ENCODE measurements at places on chromosomes 7 and 10. TPM values are rescaled to one million over a fixed set of nuclear protein-coding genes. Genes with fewer than 3 reads are reported as not detected.

The ASZ1 gene
- not detected for polyA plus RNA-seq

The CRPPA gene
- polyA plus RNA-seq, result not detected

The TLL2 gene
- 2.1 TPM for polyA plus RNA-seq

The OIT3 gene
- not detected for polyA plus RNA-seq

The VGF gene
- polyA plus RNA-seq, result 0.09 TPM

The VPS37D gene
- not detected for polyA plus RNA-seq

- H3K4me1 ChIP-seq, result no peaks in the 10 kb centered on the region
- DNase-seq, result no peak
- H3K27me3 ChIP-seq, result no peaks in the 10 kb centered on the region
These were observed 982.4 kb upstream of the LRRTM3 start for GRCh38 chr10:65943451-65943850.

DNA sequence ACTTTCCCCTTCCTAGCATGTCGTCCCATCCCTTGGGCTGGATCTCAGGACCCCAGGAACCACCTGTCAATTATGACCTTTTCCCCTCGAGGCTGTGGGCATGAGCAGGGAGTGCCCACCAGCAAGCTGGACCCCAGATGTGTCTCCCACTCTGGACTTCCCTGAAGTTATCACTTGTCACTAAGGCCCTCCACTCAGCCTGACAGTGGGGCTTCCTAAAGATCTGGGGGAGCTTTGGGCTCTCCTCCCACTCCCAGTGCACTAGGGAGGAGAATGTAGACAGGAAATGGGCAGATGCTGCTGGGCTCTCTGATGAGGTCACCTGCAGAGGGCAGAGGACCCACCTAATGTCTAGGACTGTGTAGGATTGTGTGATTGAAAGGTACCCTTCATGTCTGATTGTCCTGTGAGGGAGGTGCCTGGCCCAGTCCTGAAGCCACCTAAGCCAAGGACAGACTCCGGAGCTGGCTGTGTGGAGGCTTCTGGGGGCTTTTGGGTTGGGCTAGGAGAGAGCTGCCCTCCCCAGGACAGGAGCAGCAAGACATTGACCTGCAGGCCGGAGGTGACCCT, 18.7 kb downstream of the MYO1G start:
- H3K36me3 ChIP-seq, result peaks cover 9% of the 10 kb centered on the region
- H3K4me3 ChIP-seq, result no peak overlapping the region
- no peaks in the 10 kb centered on the region for H3K27me3 ChIP-seq
- H3K27ac ChIP-seq, result no peak overlapping the region
- no peak for DNase-seq

- no peak overlapping the region for H3K27ac ChIP-seq
- H3K4me1 ChIP-seq, result no peaks in the 10 kb centered on the region
- H3K36me3 ChIP-seq, result no peaks in the 10 kb centered on the region
- no peak overlapping the region for H3K4me3 ChIP-seq
- H3K27me3 ChIP-seq, result no peaks in the 10 kb centered on the region
These were observed 294.4 kb upstream of the NEBL start for GRCh38 chr10:21191512-21191911.

GRCh38 chr10:58806970-58807628, 294.4 kb downstream of the BICC1 start:
- H3K27me3 ChIP-seq, result no peaks in the 10 kb centered on the region
- no peak for DNase-seq
- H3K27ac ChIP-seq, result no peak overlapping the region
- H3K4me1 ChIP-seq, result no peaks in the 10 kb centered on the region
- no peaks in the 10 kb centered on the region for H3K36me3 ChIP-seq
- H3K4me3 ChIP-seq, result no peak overlapping the region

GRCh38 chr7:128831994-128832879, 2.0 kb downstream of the FLNC start:
- H3K4me1 ChIP-seq, result peaks cover 8% of the 10 kb centered on the region
- no peak overlapping the region for H3K27ac ChIP-seq
- DNase-seq, result no peak
- H3K36me3 ChIP-seq, result no peaks in the 10 kb centered on the region

DNA sequence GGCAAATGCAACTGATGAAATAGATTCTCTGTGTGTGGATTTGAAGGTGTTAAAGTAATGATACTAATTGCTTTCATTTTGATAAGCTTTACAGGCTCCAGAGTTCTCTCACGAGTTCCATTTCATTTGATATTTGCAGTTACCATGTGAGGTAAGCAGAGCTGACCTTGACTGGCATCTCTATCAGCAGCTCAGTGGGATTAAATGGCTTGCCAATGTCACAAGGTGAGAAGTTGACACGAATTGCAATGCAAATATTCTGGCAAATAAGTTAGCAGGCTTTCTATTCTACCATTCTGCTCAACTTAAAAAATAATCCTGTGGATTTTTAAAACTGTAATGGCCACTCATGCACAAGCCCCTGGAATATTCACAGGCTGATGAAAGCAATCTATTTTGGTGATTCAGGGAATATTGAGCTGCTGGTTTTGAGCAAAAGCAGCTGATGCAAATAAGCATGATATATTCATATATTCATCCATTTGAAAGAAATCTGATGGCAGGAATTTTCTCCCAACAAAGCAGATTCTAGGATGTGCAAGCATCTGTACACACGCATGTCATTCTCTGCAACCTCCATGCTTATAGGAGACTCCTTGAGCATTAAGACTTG, 64.5 kb upstream of the ANKRD1 start:
- H3K4me1 ChIP-seq, result peaks cover 4% of the 10 kb centered on the region
- DNase-seq, result no peak
- no peaks in the 10 kb centered on the region for H3K27me3 ChIP-seq
- H3K27ac ChIP-seq, result no peak overlapping the region
- H3K4me3 ChIP-seq, result no peak overlapping the region

DNA sequence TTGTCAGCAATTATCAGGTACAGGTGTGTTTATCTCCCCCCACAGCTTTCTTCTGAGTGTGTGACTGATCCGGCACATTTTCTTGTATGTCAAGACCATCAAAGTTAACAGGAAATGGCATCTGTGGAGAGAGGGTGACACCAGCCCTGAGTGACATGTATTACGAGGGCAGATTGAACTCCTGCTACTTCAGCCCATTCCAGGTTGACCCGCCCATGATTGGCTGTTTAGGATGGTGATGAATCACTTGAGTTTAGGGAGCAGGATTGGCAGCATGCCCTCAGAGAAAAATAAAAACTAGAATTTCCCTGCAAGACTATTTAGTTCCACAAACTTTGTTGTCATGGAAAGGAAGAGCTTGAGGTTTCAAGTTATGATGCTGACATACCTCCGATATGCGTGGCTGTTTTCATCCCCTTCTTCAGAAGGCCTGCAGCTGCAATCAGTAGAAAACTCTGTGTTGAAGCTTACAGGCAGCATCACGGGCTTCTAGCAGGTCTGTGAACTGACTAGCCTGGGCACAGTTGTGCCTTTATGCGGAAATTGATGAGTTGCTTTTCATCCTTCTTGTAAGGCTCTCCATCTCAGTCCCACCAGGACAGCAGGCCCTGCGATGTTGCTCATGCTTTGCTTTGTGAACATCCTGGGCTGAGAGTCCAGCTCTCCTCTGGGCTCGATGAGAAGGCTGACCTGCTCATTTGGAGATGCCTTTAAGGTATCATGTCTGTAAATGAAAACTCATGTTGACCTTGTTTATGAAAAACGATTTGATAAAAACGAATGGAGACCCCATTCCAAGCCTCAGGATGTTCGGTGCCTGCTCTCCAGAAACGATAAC, 8.0 kb upstream of the CELF2 start:
- no peaks in the 10 kb centered on the region for H3K4me1 ChIP-seq
- no peaks in the 10 kb centered on the region for H3K36me3 ChIP-seq
- no peaks in the 10 kb centered on the region for H3K27me3 ChIP-seq
- H3K27ac ChIP-seq, result no peak overlapping the region

DNA sequence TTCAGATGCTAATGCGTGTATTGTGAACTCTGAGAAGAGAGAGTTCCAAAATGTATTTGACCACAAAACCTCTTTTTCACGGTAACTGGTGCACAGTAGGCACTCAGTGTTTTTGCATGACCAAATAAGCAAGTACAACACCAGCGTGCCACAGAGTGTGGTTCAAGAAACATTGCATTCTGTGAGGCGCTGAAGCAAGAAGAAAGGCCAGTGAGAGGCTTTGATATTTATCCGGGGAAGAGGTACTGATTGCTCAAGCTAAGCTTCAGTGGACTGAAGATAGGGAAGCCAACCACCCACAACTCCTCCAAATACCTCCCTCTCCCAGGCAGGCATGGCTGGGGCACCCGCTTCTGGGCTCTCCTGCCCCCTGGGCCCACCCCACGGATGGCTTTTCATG, 611.2 kb downstream of the SDK1 start:
- H3K36me3 ChIP-seq, result no peaks in the 10 kb centered on the region
- DNase-seq, result no peak
- H3K27ac ChIP-seq, result no peak overlapping the region
- H3K4me3 ChIP-seq, result no peak overlapping the region
- no peaks in the 10 kb centered on the region for H3K27me3 ChIP-seq

Measured in GM12878 (cell line).